ENCODE measurements at places on chromosomes 12 and 14.

- no peak for DNase-seq
Observed at GRCh38 chr14:75673345-75674035, 12.4 kb downstream of the TTLL5 start.

GRCh38 chr12:30835216-30835615 is 80.5 kb upstream of the CAPRIN2 start:
- no peak for DNase-seq

- DNase-seq = no peak
Observed at GRCh38 chr12:26466726-26467125, 271.4 kb downstream of the SSPN start.

DNA sequence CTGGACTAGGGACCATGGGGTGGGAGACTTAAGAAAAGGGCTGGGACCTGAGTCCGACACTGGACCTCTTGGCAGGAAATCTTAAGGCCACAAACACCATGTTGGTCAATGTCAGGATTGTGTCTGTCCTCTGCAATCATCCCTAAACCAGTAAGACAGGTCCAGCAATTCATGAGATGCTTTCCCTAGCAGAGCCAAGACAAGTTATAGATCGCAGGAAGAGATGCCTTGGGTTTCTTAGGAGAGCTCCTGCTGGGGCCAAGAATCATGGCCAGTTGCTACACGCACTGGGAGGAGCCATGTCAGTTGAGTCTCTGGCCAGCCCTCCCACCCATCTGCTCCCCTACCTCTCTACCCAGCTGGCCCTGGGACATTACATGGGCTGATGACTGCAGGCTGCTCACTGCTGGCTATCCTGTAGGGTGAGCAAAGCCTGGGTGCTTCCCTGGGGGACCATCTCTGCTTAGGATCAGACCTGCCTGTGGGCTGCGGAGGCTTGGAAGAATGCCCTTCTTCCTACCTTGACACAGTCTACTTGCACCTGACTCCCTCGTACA is 14.2 kb downstream of the PLEKHH1 start:
- DNase-seq = no peak

Data from activated CD8-positive, alpha-beta memory T cell treated with anti-CD3 and anti-CD28 coated beads for 4 hours (primary cell).